ENCODE measurements at places on chromosomes 3 and 15. TPM values are rescaled to one million over a fixed set of nuclear protein-coding genes. Genes with fewer than 3 reads are reported as not detected.

The SPINT1 gene
- polyA plus RNA-seq, result 6.2 TPM

The CSPG5 gene
- 0.11 TPM for polyA plus RNA-seq

The BLM gene
- 0.62 TPM for polyA plus RNA-seq

The CPNE4 gene
- 0.34 TPM for polyA plus RNA-seq

The ZNF35 gene
- polyA plus RNA-seq, result 1.2 TPM

The PEX5L gene
- not detected for polyA plus RNA-seq

The CNOT10 gene
- 14.5 TPM for polyA plus RNA-seq

The SCN11A gene
- polyA plus RNA-seq, result 0.22 TPM

The HHATL gene
- polyA plus RNA-seq, result 0.15 TPM

The AGBL1 gene
- not detected for polyA plus RNA-seq

The SPATA12 gene
- polyA plus RNA-seq, result 0.11 TPM

The PIGZ gene
- polyA plus RNA-seq, result 5.8 TPM

The PIERCE2 gene
- 7.4 TPM for polyA plus RNA-seq

The EPHB1 gene
- polyA plus RNA-seq, result 1.0 TPM

The GOLGA8Q gene
- 1.6 TPM for polyA plus RNA-seq

The CCR5 gene
- 0.22 TPM for polyA plus RNA-seq

The NMD3 gene
- 26.8 TPM for polyA plus RNA-seq

The LRRC3B gene
- 0.10 TPM for polyA plus RNA-seq

The PRR23B gene
- not detected for polyA plus RNA-seq

The CLEC3B gene
- 202 TPM for polyA plus RNA-seq

The ZNF501 gene
- polyA plus RNA-seq, result 1.7 TPM

The ZNF770 gene
- 6.2 TPM for polyA plus RNA-seq

The GOLGA8K gene
- 1.8 TPM for polyA plus RNA-seq

The C3orf22 gene
- not detected for polyA plus RNA-seq

The GPR171 gene
- 1.0 TPM for polyA plus RNA-seq

The CA12 gene
- polyA plus RNA-seq, result 1.5 TPM

The FETUB gene
- not detected for polyA plus RNA-seq

The MLF1 gene
- polyA plus RNA-seq, result 7.1 TPM

The TIPIN gene
- polyA plus RNA-seq, result 4.6 TPM

The CDHR4 gene
- polyA plus RNA-seq, result not detected

The GNAT1 gene
- polyA plus RNA-seq, result not detected

The KLHL40 gene
- 0.41 TPM for polyA plus RNA-seq

The ACTC1 gene
- polyA plus RNA-seq, result 0.32 TPM

The LRRN1 gene
- not detected for polyA plus RNA-seq

The SEMA7A gene
- polyA plus RNA-seq, result 0.75 TPM

The TRH gene
- polyA plus RNA-seq, result not detected

The CX3CR1 gene
- polyA plus RNA-seq, result 0.24 TPM

The GPR62 gene
- polyA plus RNA-seq, result not detected

The RAB7A gene
- 55.9 TPM for polyA plus RNA-seq

The LDHAL6B gene
- not detected for polyA plus RNA-seq

The ANKDD1A gene
- polyA plus RNA-seq, result 4.5 TPM

The IL20RB gene
- polyA plus RNA-seq, result 0.30 TPM

The ILDR1 gene
- polyA plus RNA-seq, result not detected

The SLC12A6 gene
- polyA plus RNA-seq, result 7.6 TPM

The ERICH6 gene
- polyA plus RNA-seq, result not detected

The PIF1 gene
- 0.24 TPM for polyA plus RNA-seq

The ZBED2 gene
- polyA plus RNA-seq, result 0.04 TPM

The SUSD5 gene
- polyA plus RNA-seq, result 1.9 TPM

The PGBD4 gene
- polyA plus RNA-seq, result 0.45 TPM

The TRPM1 gene
- 0.24 TPM for polyA plus RNA-seq

The WHAMM gene
- polyA plus RNA-seq, result 4.5 TPM

The BCHE gene
- polyA plus RNA-seq, result 1.1 TPM

Measured in adipose tissue (tissue), 3 donors.